ENCODE measurements at places on chromosomes 2 and 18.

GRCh38 chr2:71181316-71181715 is 45.6 kb downstream of the PAIP2B start:
- DNase-seq, result no peak

DNA sequence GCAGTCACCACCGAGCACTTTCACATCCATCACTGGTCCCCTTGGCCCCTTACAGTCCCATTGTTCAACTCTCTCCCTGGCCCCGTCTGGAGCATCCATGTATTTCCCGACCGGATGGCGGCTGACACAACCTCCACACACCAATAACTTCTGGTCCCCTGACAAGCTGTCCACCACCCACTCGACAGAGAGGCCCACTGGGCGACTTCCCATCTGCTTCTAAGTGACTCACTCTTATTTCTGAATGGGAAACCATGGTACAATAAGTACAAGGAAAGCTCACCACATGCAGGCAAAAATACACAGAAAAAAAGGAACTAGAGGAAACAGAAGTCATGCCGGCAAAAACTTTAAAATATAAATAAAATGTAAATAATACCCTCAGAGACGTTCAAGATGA is 82.9 kb upstream of the RAB12 start:
- no peak for DNase-seq

GRCh38 chr2:120539937-120540718 is 194.2 kb downstream of the INHBB start:
- no peak for DNase-seq

DNA sequence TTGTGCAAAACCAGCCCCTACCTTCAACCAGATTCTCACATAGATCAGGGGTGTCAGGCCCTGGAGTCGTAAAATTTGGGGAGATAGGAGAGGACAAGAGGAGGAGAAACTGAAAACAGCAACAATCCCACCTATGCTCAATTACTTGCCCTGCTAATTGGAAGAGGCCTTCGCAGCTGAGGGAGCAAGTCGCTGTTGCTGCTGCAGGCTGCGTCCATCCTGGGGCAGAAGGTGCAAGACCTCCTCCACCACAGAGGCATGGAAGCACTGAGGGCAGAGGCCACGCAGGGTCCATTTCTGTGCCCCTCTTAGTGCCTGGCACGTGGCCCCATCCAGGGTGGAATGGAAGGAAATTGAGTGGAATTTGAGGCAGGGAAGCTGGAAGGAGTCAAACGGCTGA is 36.5 kb downstream of the CNGA3 start:
- DNase-seq, result no peak

DNA sequence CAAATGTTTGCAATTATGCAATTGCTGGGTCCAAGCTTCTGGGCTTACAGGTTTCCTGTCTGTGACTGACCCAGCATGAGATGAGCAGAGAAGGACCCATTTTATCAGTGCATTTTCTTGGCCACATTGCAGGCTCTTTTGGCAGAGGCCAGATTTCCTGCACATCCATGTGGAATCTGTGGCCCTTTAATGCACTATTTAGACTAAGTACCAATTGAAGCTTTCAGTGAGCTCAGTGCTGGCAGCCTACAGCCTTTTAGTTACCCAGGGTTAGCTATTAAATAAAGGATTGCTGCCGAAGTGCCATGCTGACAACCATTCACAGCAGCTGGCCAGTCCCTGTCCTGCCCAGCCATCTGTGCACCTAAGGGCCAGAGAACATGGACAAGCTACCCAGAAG is 165.0 kb downstream of the ANKRD30B start:
- DNase-seq, result no peak

DNA sequence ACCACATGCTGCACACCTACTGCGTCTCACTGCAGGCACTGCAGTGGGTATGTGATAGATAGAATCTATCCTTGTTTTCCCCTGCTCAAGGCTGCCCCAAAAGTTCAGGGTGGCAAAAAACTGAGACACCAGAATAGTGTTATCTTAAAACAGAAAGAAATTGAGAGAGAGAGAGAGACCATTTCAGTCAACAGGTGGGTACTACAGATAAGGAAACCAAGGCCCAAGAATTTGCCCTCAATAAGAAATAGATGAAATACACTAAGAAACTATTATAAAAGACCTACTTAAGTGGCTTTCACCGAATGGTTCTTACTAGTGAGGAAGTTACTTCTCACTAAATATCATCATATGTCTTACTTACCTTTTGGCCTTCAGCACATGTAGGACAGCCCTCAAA is 27.9 kb downstream of the EPG5 start:
- no peak for DNase-seq

All from memory B cell (primary cell).